ENCODE measurements at places on chromosomes 2 and 18.

- DNase-seq = no peak
These were observed 67.7 kb upstream of the CTLA4 start for GRCh38 chr2:203799908-203800307.

DNA sequence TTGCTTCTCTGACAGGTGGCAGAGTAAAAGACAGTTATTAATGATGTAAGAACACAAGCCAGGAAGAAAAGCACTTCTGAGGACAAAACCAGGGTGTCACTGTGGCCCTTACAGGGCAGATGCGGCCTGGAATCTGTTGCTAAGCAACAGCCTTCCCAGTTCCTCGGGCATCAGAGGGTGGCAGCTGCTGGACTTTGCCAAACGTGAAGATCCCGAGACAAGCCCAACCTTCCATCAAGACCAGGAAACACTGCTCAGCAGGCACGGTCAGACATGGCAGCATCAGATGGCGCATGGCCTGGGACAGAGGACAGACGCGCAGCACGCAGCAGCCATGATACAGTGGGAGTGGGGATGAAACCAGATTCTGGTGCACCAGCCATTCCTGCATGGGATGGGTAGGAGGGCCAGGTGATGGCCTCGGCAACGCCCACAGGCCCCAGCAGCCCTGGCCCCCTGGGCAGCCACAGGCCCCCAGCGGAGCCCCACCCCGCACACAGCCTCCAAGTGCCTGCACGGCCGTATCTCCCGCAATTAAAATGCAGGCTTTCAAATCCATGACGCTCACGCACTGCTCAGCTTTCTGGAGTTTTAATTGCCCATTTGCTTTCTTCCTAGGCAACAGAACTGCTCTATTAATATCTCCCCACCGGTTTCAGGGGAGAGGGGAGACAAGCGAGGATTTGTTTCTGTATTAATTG, 89.0 kb downstream of the EIPR1 start:
- DNase-seq = peak; percentile 13

DNA sequence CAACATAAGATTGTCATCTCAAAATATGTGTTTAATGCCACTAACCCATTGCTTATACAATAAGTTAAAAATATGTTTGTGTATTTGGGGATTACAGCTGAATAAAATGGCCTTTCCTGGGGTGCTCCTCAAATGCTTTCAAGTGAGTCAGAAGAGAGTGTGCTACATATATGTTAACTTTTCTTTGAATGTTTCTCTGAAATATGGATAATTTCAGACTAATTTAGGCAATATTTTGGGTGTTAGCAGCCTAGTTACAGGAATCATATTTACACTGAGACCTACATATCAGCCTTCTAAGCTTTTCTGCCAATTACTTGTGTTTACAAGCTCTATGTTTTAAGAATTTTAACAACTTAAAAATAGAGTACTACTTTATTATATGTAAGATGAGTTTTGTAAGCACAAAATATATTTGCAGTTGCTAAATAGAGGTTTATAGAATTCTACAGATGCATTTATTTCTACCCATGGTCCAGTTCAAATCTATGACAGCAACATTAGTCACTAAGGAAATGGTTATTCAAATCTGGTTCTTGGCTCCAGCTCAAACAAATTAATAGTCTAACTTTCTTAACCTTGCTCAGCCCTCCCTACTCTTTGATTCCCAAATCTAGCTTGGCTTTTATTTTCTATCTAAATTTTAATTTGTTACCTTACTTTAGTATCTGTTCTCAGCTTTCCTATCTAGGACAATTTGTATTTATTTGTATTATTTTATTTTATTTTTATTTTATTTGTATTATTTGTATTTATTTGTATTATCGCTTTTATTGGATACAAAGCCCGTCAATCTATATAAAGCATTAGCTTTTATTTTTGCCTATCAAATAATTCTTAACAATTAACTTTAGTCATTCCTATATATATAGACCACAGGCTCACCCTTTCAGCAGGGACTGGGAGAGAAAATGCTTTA, 48.9 kb downstream of the FSIP2 start:
- DNase-seq = no peak

DNA sequence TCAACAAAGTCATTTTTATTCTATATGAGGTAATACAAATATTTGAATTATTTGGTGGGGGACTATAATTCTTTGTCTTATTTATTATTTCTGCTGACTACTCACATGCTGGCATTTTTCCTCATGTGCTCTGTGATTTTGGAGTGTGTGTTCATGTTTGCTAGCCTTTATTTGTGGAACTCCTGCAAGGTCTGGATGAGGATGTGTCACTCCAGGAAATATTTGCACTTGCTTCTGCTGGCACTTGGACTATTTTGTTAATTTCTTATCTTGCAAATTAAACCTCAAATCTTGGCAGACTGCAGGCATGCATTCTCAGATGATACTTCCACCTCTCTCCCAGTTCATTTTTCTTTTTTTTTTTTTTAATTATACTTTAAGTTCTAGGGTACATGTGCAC, 34.1 kb downstream of the POLI start:
- no peak for DNase-seq

GRCh38 chr2:167954495-167954894, 292.9 kb downstream of the STK39 start:
- no peak for DNase-seq

- DNase-seq = no peak
These were observed 76.3 kb downstream of the MDH1 start for GRCh38 chr2:63665091-63665490.

DNA sequence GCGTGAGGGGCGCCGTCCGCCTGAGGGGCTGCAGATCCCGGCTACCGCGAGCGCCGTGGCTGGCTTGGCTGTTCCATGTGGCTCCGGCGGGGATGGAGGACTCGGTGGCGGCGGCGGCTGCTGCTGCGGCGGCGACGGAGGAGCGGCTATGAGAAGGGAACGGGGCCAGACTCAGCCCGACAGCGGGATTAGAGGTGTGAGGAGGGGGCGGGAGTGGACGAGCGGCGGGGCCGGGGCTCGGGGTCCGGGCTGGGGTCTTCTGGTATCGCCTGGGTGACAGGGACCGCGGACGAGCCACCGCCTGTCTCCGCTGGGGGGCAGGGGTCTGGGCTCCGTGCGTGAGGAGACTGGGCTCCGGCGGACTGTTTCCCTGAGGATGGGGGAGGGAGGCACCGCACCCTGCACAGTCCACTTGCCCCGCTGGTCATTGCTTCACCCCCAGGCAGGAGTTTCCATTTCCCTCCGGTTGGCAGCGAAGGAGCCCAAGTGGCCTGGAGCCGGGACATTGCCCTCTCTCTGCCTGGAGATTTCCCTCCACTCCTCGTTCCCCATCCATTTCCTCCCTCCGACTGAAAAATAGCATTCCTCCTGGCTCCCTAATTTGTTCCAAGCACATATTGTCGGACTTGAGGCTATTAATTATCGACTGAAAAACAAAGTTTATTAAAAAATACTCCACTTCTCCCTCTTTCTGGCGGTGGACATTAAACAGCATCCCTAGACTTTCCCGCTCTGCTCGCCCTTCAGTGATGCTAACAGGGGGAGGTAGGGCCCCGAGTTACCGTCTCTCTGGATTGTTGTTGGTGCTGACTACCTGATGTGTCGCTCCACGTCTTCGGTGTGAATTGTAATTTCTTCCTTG, 577 bp downstream of the EHBP1 start:
- DNase-seq = peak; percentile 66

GRCh38 chr2:224393157-224393872, 8.6 kb downstream of the FAM124B start:
- no peak for DNase-seq

DNA sequence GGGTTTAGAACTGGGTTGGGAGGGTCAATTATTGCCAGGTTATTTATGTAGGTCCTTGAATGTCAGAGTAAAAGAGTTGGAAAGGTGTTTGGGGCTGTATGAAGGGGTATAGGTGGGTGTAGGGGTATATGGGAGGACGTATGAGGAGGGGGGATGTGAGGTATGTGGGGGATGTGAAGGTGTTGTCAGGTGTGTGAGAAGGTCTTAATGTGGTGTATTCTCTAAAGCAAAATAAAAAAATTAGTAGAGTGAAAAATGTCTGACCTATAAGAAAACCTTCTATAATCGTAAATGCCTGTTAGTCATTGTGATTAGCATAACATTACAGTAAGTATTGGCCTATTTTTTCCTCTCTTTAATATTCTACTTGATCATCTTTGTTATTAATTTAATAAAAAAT, 25.1 kb downstream of the ACVR2A start:
- DNase-seq = no peak

DNA sequence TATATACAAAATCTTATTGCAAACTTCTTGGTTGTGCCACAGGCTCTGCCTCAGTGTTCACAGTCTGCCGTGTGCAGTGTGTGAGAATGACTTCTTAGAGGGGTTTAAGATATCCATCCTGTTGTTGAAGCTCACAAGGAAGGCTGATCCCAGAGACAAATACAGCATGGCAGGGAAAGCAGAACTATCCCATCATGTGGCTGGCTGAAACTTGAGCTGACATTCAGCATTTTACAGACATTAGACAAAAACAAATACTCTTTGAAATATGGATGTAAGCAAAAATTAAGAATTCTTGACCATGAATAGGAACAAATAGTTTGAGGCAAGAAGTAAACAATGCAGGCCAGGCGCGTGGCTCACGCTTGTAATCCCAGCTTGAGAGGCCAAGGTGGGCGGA, 12.9 kb upstream of the PUM2 start:
- DNase-seq = no peak

DNA sequence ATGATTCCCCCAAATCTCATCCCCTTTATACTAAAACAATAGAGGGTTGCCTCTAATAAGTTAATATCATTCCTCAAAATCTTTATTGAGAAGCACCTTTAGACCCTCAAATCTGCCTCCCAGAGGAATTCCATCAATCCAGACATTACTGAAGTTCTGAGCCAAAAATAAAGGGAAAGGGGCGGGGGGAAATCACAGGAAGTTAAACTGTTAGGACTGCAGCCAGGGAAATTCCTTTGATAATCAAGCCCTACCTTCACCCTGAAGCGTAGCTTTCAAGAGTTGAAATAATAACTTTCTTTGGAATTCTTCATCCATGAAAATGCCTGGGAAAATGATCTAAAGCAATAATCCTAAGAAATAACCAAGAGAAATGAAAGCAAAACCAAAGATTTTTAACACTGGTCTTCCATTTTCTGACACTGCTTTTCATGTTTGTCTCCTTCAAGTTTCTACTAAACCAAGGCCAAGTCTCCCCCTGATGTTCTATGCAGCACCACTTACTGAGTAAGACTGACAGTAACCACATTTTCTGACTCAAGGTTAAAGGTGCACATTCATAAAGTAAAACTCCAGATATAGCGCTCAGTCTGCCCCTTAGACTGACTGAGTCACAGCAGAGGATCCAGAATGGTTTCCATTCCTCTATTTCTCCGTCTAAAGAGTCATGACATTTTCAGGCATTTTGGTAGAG, 78.2 kb downstream of the TCF4 start:
- no peak for DNase-seq

- no peak for DNase-seq
These were observed 30.2 kb upstream of the EGR4 start for GRCh38 chr2:73323551-73323950.

GRCh38 chr2:157367704-157368103, 42.1 kb upstream of the ERMN start:
- no peak for DNase-seq

DNA sequence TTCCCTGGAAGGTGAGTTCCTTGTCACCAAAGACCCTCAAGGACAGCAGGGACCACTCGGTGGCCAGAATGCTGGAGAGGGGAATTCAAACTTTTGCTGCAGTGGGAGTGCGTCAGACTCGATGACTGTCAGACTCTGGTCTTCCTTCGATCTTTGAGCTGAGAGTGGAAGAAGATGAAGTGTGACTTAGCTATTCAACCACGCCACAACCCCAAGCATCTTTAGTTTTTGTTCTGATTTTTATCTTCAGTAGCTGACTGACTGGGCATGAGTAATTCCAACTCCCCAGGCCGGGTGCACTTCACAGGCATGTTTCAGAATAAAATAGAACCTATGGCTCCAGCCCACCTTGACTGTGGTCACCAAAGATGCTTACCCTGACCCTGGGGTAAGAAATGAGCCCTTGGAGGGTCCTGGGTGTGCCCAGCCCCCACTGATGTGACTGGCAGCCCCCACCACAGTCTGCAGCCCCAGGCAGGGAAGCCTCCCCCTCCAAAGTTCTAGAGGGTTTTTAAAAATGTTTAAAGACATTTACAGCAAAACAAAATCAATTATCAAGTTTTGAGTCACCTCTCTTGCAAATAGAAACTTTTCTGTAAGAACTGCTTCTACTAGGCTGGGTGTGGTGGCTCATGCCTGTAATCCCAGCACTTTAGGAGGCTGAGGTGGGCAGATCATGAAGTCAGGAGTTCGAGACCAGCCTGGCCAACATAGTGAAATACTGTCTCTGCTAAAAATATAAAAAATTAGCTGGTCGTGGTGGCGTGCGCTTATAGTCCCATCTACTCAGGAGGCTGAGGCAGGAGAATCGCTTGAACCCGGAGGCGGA, 24.9 kb upstream of the YWHAQ start:
- DNase-seq = no peak

DNA sequence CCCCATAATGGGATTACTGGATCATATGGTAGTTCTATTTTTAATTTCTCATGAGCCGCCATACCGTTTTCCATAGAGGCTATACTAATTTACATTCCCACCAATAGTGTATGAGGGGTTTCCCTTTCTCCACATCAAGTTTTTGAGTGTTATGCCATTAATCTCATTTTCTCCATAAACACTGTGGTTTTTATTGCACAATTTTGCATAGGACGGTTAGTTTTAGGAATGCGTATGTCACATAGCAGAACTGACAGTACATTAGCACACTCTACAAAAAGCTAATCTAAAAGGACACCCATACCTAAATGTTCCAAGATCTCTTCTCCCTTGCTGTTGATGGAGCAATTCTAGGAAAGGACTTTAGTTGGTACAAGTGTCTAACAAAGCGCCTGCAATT, 32.5 kb downstream of the DARS1 start:
- DNase-seq = no peak

DNA sequence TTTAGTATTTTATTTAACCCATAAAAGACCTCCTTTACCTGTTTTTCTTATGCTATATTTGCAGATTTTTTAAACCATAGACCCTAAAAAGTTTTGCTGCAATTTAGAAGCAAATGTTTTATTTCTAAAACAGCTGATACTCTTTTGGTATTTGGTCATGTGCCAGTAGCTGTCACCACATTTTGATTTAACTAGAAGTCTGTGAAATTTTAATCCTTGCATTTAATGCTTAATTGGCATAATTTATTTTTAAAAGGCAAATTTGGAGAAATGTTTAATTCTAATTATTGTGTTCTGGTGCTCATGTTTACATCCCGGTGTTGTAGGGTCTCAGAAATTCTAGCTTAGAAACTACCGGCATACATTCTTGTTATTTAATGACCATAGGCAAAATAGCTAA, 111.8 kb downstream of the TTC27 start:
- no peak for DNase-seq

DNA sequence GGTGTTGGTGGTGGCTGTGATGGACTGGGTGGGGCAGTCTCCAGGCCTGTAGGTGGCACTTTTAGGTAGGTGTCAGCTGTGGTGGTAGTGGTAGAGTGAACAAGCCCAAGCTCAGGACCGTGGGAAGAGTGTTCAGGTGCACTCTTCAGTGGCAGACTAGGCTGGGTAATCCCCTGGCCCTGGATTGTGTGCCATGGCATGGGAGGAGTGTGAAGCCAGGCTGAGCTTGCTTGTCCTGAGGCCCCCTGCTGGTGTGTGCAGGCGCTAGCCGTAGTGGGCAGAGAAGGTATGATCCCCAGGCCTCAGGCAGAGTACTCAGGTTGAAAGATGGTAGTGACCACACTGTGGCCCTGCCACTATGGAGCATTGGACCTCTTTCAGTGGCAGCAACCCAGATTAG, 850.3 kb downstream of the DSC3 start:
- DNase-seq = no peak

Measured in NCI-H1092 (cell line).